ENCODE measurements at places on chromosomes 6 and 20.

- DNase-seq, result no peak
Measured at GRCh38 chr20:47863315-47863965, 78.2 kb upstream of the SULF2 start.

DNA sequence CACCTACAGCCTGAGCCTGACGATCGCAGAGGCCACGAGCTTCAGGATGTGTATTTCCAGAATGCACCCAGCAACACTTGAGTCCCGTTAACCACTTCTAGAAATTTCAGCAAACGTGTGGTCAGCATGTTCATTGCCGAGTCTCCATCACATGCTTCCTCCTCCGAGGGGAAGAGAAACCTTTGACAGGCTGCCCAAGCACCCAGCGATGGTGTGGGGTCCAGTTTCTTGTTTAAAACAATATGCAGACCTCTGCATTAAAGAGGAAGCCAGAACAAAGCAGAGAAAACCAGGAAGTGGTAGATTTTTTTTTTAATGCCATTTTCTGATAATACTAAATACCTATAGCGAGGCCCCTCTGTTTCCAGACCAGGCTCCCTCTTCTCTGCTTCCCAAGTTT is 71.9 kb downstream of the GNAS-AS1 start:
- DNase-seq, result no peak

DNA sequence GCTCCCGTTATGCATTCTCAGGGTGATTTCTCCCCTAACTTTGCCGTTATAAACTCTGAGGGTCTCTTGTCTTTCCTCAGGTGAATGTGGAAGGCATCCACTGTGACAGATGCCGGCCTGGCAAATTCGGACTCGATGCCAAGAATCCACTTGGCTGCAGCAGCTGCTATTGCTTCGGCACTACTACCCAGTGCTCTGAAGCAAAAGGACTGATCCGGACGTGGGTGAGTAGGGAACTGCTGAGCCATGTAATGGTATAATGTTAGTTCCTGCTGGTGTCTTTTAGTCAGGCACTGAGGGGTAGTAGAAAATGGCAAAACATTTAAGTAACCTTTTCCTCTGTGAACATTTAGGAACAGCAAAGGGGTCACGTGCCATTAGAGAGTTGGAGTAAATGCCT is 395.4 kb downstream of the ARHGAP18 start:
- DNase-seq, result no peak

- peak; percentile 45 for DNase-seq
Measured at GRCh38 chr6:111888928-111889695, 15.9 kb upstream of the FYN start.

- no peak for DNase-seq
Measured at GRCh38 chr6:52529311-52529710, 47.5 kb downstream of the TRAM2 start.

DNA sequence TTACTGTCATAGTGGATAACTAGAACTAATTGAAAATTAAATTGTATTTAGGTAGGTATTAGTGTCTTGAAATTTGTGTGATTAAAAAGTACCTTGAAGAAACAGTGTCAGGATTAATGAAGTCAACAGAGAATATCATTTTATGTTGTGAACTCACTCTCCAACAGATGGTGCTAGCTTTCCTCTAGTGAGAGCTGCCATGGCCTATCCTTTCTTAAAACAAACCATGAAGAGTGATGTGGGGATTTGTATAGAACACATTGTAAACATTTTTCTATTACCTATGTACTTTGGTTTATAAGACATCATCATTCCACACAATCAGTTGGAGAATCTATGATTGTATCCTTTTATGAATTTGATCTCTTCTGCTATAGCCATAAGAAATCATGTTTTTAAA is 4.8 kb upstream of the SRSF12 start:
- peak; percentile 50 for DNase-seq

DNA sequence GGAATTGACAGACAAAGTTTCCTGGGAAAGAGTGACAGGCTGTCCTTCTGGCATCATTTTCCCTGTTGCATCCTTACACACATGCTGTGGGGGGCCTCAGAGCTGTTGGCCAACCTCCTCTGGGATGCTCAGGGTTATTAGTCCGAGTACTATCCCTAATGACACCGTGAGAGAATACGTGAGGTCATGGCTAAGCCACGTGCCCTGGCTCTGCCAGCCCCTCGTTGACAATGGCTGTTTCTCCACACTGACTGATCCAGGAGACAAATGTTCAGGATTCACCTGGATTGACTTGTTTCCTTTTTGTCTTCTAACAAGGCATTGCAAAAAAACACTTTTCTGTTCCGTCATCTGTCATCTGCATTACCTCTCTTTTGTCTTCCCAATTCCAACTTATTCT is 604.6 kb downstream of the TFAP2A start:
- DNase-seq, result no peak

GRCh38 chr20:1909097-1909496 is 13.9 kb downstream of the SIRPA start:
- DNase-seq, result no peak

- DNase-seq, result no peak
Measured at GRCh38 chr6:47428288-47428687, 49.3 kb upstream of the CD2AP start.

DNA sequence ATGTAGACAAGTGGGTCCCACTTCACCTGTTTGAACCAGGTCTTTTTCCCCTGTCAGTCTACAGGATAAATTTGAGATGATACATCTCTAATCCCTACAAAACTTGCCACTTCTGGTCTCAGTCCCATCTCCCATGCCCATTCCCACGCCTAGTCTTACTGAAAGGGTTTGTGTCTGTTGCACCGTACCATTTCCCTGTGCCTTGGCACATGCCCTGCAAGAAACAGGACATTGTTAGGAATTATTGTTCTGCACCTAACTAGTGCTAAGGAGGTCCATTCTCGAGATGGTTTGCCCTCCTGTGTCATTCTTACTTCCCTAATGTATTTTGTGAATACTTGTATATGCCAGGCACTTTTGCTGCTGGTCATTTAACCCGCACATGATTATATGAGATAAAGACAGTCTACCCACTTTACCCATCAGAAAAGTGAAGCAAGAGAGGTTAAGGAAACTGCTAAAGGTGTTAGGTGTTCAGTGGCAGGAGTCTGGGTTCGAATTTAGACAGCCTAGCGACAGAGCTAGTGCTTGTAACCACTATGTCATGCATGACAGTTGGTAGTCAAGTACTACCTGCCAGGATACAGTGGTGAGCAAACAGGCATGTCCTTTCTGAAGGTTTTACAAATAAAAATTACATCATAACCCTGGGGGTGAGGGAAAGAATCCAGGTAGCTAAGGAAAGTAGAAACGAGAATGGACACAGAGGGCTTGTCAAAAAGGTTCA is 12.7 kb downstream of the FAM217A start:
- DNase-seq, result no peak

DNA sequence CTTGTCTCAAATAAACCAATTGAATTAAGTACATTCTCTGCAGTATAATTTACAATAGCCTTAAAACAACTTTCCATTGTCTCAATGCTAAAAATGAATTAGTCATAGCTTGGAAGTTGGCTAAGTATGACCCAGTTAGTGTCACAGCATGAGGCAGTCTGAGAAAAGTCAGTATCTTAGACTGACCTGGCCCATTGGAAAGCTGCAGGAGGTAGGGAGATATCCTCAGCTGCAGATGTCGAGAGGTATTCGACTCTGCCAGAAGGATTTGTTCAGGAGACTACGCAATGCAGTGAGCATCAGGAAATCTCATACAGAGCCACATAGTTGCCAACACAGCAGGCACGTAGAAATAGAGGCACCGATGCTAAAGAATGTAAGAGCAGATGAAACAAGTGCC is 350.9 kb upstream of the NRSN1 start:
- DNase-seq, result no peak

DNA sequence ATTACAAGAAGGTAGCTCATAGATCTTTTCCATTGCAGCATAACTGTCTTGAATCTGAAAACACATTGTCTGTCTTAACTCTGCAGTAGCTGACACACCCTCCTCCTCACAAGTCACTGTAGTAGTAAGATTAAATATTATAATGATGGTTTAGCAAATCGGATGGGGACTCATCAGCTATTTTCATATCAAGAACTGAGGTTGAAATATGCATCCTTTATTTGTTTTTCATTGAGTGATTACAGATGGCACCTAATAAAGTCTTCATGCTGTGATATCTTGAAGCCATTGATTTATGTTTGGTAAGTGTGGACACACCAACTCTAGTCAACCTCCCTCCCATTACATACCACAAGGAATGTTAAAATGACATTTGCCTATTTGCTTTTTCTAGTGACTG is 267.4 kb upstream of the TAB2 start:
- no peak for DNase-seq

GRCh38 chr6:95819939-95820338 is 195.8 kb upstream of the FUT9 start:
- DNase-seq, result no peak

- DNase-seq, result no peak
Measured at GRCh38 chr20:44837946-44838345, 27.6 kb upstream of the RIMS4 start.

DNA sequence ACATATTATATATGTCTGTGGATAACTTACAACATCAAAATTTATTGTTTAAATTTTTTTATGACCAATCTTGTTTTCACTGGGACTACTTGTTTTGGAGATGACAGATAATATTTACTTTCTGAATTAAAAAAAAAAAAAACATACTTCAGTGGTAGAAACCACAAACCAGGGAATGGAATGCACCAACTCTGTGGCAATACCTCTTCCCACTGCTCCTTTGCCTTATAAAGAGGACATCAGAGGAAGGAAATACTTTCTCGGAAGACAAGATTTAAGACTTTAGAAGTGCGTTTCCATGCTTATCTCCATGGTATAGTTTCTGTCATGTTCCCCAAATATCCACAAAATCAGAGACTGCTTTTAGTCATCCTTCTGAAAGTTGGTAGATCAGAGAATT is 1241.1 kb upstream of the EYS start:
- peak; percentile 70 for DNase-seq

- DNase-seq, result no peak
Measured at GRCh38 chr20:2467412-2467811, 3.2 kb downstream of the SNRPB start.

GRCh38 chr6:12313992-12314589 is 23.9 kb downstream of the EDN1 start:
- DNase-seq, result peak; percentile 84

DNA sequence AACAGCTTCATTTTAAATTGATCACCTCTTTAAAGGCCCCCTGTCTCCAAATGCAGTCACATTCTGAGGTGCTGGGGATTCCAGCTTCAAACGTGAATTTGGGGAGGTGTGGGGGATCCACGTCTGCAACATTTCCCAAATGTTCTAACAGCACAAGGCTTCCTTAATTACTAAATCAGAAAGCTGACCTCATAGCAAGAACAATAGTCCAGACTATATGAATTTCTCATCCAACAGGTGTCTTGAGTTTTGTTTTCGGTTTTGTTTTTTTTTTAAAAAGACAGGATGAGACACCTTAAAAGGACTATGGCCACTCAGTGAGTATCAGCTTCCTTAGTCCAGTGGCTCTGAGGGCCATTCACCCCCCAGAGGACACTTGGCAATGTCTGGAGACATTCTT is 11.5 kb downstream of the ATP9A start:
- DNase-seq, result no peak

DNA sequence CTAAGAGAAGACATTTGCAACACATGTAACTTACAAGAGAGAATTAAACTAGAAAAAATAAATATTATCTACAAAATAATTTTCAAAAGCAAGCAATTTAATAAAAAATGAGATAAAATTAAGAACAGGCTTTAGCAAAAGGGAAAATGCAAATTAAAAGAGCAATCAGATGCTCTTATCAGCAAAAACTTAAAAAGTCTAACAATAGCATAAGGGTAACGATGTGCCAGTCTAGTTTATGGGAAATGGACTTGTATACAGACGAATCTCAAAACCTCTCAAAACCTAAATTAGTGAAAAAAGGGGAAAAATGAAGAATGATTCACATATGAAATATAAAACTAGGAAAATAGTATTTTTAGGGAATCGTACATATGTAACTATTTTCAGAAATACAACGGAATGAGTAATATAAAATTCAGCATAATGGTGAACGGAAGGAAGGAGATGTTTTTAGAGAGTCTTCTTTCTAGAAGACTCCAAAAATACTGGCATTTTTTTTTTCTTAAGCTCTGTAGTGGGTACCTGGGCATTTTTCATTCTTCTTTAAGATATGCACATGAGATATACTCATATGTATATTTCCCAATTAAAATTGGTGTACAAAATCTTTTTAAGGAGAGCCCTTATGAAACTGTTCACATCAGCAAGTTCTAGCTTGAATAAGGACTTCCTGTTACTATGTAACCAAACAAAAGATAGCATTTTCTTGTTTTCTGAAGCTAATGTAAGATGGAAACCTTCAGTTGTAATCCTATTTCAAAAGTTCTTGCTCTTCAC is 927 bp upstream of the MANEA start:
- DNase-seq, result peak; percentile 1

GRCh38 chr20:1396702-1397101 is 3.8 kb upstream of the FKBP1A start:
- DNase-seq, result no peak

- DNase-seq, result no peak
Measured at GRCh38 chr6:82337688-82338257, 25.8 kb upstream of the TPBG start.

- no peak for DNase-seq
Measured at GRCh38 chr20:58605292-58606065, 45.6 kb upstream of the STX16 start.

DNA sequence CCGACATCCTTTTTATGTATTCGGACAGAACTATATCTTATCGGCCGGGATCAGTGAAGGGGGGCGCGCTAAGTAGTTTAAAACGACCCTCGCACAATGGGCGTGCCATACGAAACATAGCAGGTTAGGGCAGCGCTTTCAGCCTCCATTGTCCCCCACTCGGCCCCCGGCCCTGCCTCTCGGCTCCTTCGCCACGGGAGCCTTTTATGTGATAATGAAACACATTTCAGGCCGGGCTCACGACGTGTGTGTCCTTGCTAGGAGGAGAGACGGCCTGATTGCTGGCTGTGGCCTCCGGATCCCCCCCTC is 5.3 kb downstream of the FOXA2 start:
- no peak for DNase-seq

GRCh38 chr6:85432554-85432953 is 17.3 kb upstream of the NT5E start:
- no peak for DNase-seq

GRCh38 chr6:79564636-79565035 is 27.4 kb upstream of the LCA5 start:
- DNase-seq, result no peak

- peak; percentile 6 for DNase-seq
Measured at GRCh38 chr6:133396984-133397348, 155.8 kb downstream of the EYA4 start.

GRCh38 chr20:1822564-1823449 is 72.4 kb upstream of the SIRPA start:
- peak; percentile 47 for DNase-seq

GRCh38 chr6:9399916-9400315 is 964.6 kb upstream of the SLC35B3 start:
- no peak for DNase-seq

DNA sequence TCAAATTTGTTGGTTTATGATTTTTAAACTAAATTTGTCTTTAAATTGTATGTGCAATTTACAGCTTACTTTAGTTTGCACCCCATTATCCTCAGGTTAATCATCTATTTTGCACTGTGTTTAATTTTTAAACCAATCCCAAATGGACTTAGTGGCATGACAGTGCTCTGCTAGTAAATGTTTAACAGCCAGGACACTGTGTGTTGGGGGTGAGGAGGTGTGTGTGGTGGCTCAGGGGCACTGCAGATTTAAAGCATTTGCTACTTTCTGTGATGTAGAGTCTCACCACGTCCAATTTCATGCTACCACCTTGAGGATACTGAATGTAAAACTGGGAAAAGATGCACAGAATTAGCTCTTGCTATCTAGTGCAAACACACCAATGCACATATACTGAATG is 225.7 kb downstream of the HAO1 start:
- no peak for DNase-seq

- DNase-seq, result no peak
Measured at GRCh38 chr6:148472171-148473105, 129.8 kb downstream of the SASH1 start.

Data from fibroblast of skin of back (primary cell).